ENCODE measurements at places on chromosomes 5 and 9. TPM values are rescaled to one million over a fixed set of nuclear protein-coding genes. Genes with fewer than 3 reads are reported as not detected.

DNA sequence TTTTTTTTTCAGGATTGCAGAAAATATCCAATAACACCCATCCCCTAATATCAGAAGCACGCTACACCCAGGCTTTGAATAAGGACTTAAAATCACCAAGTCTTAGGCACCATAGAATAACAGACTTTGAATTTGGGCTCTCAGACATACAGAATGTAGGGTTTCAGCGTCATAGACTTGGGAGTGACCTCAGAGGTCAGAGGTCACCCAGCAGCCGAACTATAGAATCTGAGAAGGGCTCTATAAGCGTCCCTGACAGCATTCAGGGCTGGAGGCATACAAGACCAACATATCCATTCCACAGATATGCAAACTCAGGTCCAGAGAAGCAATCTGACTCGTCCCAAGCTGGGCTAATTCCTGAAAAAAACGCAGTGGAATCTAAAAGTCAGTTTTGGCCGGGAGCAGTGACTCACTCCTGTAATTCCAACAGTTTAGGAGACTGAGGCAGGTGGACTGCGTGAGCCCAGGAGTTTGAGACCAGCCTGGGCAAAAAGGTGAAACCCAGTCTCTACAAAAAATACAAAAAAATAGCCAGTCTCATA lies 34.7 kb downstream of the SLC6A7 start:
- peaks cover 2% of the 10 kb centered on the region for H3K27me3 ChIP-seq
- H3K4me3 ChIP-seq, result no peak overlapping the region
- no peaks in the 10 kb centered on the region for H3K4me1 ChIP-seq
- DNase-seq, result no peak

The TPRN gene
- total RNA-seq, result 11.2 TPM

DNA sequence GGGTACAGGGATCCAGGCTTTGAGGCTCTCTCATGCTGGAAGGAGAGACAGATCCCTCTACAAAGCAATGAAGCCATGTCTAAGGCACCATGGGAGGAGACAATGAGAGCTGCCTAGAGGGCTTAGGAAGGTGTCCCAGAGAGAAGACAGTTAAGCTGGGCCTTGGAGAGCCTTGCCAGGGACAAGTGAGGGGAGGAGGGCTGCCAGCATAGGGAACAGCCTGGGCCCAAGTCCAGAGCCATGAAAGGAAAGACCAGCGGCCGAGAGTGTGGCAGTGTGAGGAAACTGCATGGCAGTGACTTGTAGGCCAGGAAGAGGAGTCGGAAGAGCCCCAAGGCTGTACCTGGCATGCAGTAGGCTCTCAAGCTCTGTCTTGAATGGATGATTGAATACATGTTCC lies 88.5 kb downstream of the PSD2 start:
- H3K36me3 ChIP-seq, result no peaks in the 10 kb centered on the region
- H3K4me3 ChIP-seq, result no peak overlapping the region
- H3K27ac ChIP-seq, result no peak overlapping the region
- peaks cover 4% of the 10 kb centered on the region for H3K4me1 ChIP-seq
- no peak for DNase-seq

The PCDHGC3 gene
- total RNA-seq, result not detected

The C5orf46 gene
- not detected for total RNA-seq

The SLC6A7 gene
- total RNA-seq, result not detected

DNA sequence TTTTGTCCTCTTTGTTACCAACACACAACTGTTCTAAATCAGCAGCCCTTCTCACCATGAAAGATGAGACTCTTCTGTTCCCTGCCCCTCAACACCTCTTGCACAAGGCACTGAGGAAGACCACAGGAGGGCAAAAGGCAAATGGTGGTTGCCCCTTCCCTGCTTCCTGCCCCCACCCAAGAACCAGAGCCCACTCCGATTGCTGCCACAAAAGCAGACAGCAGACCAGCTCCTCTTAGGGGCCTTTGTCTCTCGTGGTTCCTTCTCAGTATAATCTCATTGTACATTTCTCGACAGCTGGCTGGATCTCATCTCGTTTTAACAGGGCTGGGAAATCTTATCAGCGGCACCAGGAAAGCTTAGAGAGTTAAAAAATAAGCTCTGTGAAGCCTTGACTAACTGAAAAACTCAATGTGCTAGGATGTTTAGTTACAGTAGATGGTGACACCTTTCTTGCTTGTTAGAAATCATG lies 1.1 kb downstream of the MVB12B start:
- H3K27me3 ChIP-seq, result no peaks in the 10 kb centered on the region
- peaks cover 9% of the 10 kb centered on the region for H3K36me3 ChIP-seq
- peak overlapping the region; percentile 95 for H3K27ac ChIP-seq
- peak overlapping the region; percentile 86 for H3K4me3 ChIP-seq
- peaks cover 52% of the 10 kb centered on the region for H3K4me1 ChIP-seq

The HAVCR1 gene
- 3.4 TPM for total RNA-seq

DNA sequence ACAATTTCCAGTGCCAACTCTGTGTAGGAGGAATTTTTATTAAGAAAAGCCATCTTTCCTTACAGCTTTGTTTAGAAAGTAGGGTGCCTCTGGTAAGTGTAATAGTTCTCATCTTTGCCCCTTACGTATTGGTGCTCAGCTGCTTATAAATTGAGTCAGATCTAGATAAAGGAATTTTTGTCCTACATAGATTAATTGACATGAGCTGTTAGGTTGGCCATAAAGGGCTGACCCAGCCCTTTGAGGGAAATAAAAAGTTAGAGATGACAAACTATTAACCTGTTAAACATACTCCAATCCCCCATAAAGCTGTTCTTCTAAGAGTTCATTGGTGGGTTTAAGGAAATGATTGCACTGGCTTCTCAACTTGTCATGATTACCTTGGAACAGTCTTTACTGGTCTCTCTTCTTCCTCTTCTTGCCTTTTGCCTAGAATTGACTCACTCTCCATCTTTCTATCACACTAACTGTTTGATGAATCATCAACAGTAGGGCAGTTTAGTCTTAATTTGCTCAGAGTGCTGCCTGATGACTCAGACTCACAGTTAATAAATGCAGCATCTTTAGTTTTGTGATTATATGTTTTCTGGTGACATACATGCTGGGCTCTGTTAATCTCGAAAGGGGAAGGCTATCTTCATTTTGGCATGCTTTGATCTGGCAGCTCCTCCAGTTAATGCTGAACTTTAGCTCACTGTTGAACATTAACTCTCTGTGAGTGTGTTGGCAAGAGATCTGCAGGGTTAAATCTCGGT lies 51.7 kb downstream of the ARHGAP26 start:
- no peak overlapping the region for H3K27ac ChIP-seq
- H3K4me3 ChIP-seq, result no peak overlapping the region
- H3K4me1 ChIP-seq, result peaks cover 27% of the 10 kb centered on the region
- no peaks in the 10 kb centered on the region for H3K27me3 ChIP-seq

DNA sequence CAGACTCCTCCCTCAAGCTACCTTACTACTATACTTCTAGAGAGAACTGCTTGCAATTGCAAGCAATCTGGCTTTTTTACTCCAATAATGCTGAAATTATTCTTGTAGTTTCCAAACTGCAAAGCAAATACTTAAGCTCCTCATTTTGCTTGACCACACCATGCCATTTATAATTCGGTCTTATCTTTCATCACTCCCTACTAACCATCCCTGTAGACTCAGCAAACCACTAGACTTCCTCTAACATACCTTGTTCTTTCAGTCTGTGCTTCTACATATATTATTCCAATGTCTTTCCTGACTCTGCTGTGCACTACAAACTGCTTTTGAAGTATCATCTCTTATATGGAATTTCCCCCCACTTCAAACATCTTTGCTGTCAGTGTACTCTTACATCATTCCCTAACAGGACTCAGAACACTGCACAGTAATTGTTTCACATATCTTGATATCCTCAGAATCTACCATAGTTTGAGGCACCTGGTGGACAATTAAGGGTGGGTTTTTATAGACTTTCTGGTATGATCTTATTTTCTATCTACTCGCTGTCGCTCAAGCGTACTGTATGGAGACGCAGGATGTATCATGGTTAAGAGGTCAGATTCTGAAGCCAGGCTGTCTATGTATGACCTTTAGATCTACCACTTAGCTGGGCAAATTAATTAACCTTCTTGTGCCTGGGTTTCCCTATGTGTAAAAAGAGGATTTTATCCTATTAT lies 2.8 kb downstream of the IL6ST start:
- peaks cover 37% of the 10 kb centered on the region for H3K4me1 ChIP-seq
- H3K4me3 ChIP-seq, result peak overlapping the region; percentile 92
- H3K36me3 ChIP-seq, result peaks cover 18% of the 10 kb centered on the region
- H3K27me3 ChIP-seq, result no peaks in the 10 kb centered on the region
- no peak overlapping the region for H3K27ac ChIP-seq

DNA sequence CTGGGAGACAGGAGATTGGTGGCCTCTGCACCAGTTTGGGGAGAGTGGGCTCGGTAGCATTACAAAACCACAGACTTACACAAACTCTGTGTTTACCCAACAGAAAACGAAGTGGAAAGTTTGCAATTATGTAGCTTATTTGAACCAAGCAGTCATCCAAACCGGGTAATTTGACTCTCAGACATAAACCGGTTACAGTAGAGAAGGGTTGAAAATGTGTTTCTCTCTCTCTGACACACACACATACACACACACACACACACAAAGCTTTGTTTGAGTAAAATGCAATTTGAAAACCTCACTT lies 97.1 kb upstream of the ZNF608 start:
- no peak overlapping the region for H3K27ac ChIP-seq
- no peaks in the 10 kb centered on the region for H3K36me3 ChIP-seq
- H3K4me1 ChIP-seq, result no peaks in the 10 kb centered on the region
- H3K27me3 ChIP-seq, result no peaks in the 10 kb centered on the region
- no peak overlapping the region for H3K4me3 ChIP-seq
- no peak for DNase-seq

GRCh38 chr5:112641515-112642110 lies 96.1 kb upstream of the APC start:
- DNase-seq, result no peak
- no peak overlapping the region for H3K27ac ChIP-seq
- no peaks in the 10 kb centered on the region for H3K36me3 ChIP-seq

The BARHL1 gene
- total RNA-seq, result not detected

- no peaks in the 10 kb centered on the region for H3K36me3 ChIP-seq
- H3K4me3 ChIP-seq, result no peak overlapping the region
- H3K27me3 ChIP-seq, result peaks cover 20% of the 10 kb centered on the region
- no peak overlapping the region for H3K27ac ChIP-seq
These were observed 40.3 kb upstream of the BARHL1 start for GRCh38 chr9:132541870-132542830.

The RNF180 gene
- not detected for total RNA-seq

- H3K36me3 ChIP-seq, result no peaks in the 10 kb centered on the region
- peaks cover 36% of the 10 kb centered on the region for H3K27me3 ChIP-seq
- DNase-seq, result peak; percentile 85
- peak overlapping the region; percentile 90 for H3K4me3 ChIP-seq
These were observed 3.9 kb downstream of the CCDC183 start for GRCh38 chr9:136799854-136800657.

The F2R gene
- total RNA-seq, result 23.7 TPM

DNA sequence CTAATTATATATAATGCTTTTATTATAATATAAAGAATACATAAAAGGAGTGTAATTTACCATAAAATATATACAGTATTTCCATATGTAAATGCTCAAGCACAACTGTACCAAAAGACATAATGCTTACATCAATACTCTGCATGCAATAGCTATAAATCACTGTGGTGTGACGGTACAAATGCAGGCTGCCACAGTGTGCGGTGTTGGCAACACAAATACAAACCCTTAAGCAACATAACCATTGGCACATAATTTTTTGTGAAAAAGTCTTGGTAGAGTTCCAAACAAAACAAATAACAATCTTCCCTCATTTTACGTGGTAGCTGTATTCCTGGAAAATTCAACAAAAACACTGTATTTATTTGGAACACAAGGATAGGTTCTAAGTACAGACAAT lies 1.9 kb upstream of the SHISAL2B start:
- peaks cover 44% of the 10 kb centered on the region for H3K27me3 ChIP-seq
- peaks cover 6% of the 10 kb centered on the region for H3K4me1 ChIP-seq
- no peak overlapping the region for H3K27ac ChIP-seq
- H3K36me3 ChIP-seq, result no peaks in the 10 kb centered on the region
- DNase-seq, result no peak

GRCh38 chr9:31112491-31112890 lies 1272.0 kb upstream of the ACO1 start:
- H3K4me3 ChIP-seq, result no peak overlapping the region
- no peaks in the 10 kb centered on the region for H3K27me3 ChIP-seq
- H3K4me1 ChIP-seq, result no peaks in the 10 kb centered on the region
- DNase-seq, result no peak

The IL31RA gene
- not detected for total RNA-seq

DNA sequence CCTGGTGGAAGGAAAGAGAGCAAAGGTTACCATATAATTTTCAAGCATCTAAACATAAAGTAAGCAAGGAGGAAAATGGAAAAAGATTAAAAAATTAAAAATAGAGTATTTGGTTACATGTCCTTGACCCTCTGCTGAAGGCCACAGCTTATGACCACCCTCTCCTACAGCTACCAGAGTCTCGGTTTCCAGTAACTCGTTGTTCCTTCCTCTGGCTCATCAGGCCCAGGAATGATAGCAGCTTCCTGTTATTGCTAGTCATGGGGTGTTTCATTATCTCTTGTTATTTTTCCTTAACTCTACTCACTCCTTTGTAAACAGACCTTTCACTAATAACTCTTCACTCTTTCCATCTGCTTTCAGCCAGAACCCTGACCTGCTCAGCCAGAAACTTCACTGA lies 102.2 kb downstream of the YTHDC2 start:
- H3K4me3 ChIP-seq, result no peak overlapping the region
- H3K36me3 ChIP-seq, result no peaks in the 10 kb centered on the region
- H3K27me3 ChIP-seq, result peaks cover 9% of the 10 kb centered on the region
- DNase-seq, result no peak
- no peak overlapping the region for H3K27ac ChIP-seq

The IL5 gene
- total RNA-seq, result not detected
